ENCODE measurements at places on chromosomes 3 and 15. TPM values are rescaled to one million over a fixed set of nuclear protein-coding genes. Genes with fewer than 3 reads are reported as not detected.

The B3GNT5 gene
- 21.9 TPM for total RNA-seq

The IP6K2 gene
- 48.8 TPM for total RNA-seq

The NTRK3 gene
- total RNA-seq: 21.7 TPM

The NANOGP8 gene
- total RNA-seq: not detected

The CCDC39 gene
- total RNA-seq: not detected

The GADL1 gene
- not detected for total RNA-seq

The SLC9A9 gene
- total RNA-seq: not detected

The IL17RB gene
- 0.92 TPM for total RNA-seq

The FAM3D gene
- total RNA-seq: not detected

Data from A549 treated with RU486 at 1 μM for 4 hours (cell line).